ENCODE measurements at places on chromosomes 6 and 20.

GRCh38 chr20:9397928-9398327 lies 116.5 kb upstream of the LAMP5 start:
- H3K27me3 ChIP-seq = no peaks in the 10 kb centered on the region
- no peaks in the 10 kb centered on the region for H3K36me3 ChIP-seq
- H3K4me3 ChIP-seq = no peak overlapping the region
- no peak overlapping the region for H3K27ac ChIP-seq
- no peaks in the 10 kb centered on the region for H3K4me1 ChIP-seq

DNA sequence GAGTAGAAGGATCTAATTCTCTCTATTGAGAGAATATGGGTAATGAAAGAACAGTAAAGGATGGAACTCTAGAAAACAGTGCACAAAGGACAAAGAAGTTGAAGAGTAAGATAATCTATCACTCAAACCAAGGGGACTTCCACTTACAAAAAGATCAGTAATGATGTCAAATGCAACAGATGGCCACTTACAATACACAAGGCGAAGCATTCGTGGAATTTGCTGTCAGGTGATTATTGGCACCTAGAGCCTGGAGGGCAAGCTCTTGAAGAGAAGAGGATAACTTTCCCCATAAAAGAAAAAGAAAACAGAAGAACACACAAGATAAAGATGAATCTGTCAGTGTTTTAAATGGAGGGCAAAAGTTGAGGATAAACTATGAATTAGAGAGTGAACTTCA lies 256.0 kb upstream of the TCF21 start:
- no peaks in the 10 kb centered on the region for H3K36me3 ChIP-seq
- H3K27ac ChIP-seq = no peak overlapping the region
- H3K27me3 ChIP-seq = no peaks in the 10 kb centered on the region
- H3K4me3 ChIP-seq = no peak overlapping the region
- no peaks in the 10 kb centered on the region for H3K4me1 ChIP-seq

GRCh38 chr6:85462673-85463072 lies 12.8 kb downstream of the NT5E start:
- H3K27me3 ChIP-seq = no peaks in the 10 kb centered on the region
- DNase-seq = no peak
- peaks cover 16% of the 10 kb centered on the region for H3K4me1 ChIP-seq
- H3K36me3 ChIP-seq = no peaks in the 10 kb centered on the region

DNA sequence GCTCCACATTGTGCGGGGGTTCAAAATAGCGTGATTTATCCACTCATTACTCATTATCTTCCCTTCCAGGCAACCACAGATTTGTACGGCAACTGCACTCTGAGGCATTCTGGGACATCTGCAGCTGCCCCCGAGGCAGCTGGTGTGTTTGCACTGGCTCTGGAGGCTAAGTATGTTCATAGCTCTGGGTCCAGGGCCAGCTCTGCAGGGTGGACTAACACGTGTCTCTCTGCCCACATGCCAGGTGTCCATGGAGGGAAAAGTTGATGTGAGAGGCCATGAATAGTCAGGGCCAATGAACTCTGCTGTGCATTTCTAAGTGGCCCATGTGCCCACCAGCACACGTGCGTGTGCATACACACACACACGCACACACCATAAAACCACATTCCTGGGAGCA lies 74.9 kb downstream of the BFSP1 start:
- H3K4me3 ChIP-seq = no peak overlapping the region
- H3K36me3 ChIP-seq = no peaks in the 10 kb centered on the region
- H3K4me1 ChIP-seq = no peaks in the 10 kb centered on the region
- no peaks in the 10 kb centered on the region for H3K27me3 ChIP-seq
- DNase-seq = no peak

- H3K27ac ChIP-seq = no peak overlapping the region
- no peaks in the 10 kb centered on the region for H3K36me3 ChIP-seq
- H3K4me3 ChIP-seq = no peak overlapping the region
- no peaks in the 10 kb centered on the region for H3K4me1 ChIP-seq
- DNase-seq = no peak
Observed at GRCh38 chr20:52828199-52828598, 144.0 kb upstream of the TSHZ2 start.

DNA sequence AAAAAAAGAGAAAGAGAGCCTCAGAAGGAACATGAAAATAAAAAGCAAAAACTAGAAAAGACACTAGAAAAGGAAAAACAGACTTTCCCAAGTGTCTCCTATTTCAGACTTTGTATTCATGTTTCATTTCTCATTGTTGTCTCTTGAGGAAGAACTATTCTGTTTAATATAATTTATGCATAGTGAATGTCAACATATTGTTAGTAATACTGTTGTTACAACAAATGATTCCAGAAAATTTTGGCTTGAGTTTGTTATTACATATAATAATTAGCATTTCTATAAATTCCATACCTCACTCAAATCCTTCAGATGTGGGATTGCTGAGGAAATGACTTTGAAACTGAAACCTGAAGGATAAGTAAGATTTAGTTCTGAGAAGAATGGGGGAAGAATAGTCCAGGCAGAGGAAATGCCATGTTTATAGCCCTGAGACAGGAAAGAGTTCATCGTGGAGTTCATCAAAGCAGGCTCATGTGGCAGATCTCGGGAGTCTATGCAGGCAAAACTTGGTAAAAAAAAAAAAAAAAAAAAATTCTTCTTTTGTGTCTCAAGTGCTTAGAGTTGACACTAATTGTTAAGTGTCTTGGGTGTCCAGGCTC lies 53.1 kb upstream of the EIF2S2 start:
- no peak overlapping the region for H3K4me3 ChIP-seq
- no peaks in the 10 kb centered on the region for H3K36me3 ChIP-seq
- H3K27ac ChIP-seq = no peak overlapping the region
- DNase-seq = no peak
- H3K4me1 ChIP-seq = no peaks in the 10 kb centered on the region

GRCh38 chr6:41424370-41425058 lies 89.1 kb downstream of the NCR2 start:
- H3K36me3 ChIP-seq = no peaks in the 10 kb centered on the region
- peak; percentile 76 for DNase-seq
- H3K27me3 ChIP-seq = no peaks in the 10 kb centered on the region

Measured in breast epithelium (tissue), 4 donors.